ENCODE measurements at places on chromosomes 2 and 18.

DNA sequence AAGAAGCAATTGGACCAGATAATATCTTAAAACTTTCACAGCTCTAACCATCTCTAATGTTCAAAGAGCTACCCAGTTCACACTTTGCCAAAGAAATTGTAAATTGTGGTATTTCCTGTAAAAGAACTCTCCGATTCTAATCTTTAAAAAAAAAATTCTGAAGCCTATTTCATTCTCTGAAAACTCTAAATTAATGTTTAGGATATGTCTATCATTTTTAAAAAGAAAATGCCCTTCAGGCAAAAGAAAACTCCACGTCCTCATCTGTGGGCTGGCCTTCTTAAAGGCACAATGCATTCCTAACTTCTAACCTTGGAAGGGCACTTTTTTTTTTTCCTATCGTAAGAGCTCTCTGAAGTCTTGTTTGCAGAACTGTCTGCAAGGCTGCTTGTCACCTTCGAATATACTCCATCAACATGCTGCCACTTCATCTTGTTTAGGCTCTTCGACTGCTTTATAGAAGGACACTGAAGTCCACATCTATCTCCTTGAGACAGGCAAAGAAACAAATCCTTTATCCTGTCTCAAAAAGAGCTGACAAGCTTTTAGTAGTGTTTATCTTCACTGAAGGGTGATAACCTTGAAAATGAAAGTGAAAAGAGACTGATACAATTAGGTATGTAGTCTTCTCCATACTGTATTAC, 124.3 kb upstream of the SLC39A10 start:
- DNase-seq = peak; percentile 18

- DNase-seq = peak; percentile 95
These were observed 63.3 kb upstream of the ALPP start for GRCh38 chr2:232315049-232315922.

DNA sequence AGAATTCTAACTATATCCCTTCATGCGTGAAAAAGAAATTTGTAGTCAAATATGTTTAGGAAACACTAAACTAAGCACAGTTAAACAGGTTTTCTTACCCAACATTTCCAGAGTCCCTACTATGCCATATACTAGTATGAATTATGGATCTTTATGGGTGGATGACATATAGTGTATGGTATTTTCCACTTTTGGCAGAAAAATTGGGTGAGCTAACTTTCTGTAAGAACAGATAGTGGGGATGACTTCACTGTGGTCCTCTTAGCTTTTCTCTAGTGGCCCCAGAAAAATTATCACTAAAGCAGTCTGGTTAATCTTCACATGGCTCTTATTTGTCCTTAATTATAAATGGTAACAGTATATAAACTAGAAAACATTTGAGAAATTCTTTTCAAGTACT, 240.0 kb upstream of the GULP1 start:
- DNase-seq = no peak

DNA sequence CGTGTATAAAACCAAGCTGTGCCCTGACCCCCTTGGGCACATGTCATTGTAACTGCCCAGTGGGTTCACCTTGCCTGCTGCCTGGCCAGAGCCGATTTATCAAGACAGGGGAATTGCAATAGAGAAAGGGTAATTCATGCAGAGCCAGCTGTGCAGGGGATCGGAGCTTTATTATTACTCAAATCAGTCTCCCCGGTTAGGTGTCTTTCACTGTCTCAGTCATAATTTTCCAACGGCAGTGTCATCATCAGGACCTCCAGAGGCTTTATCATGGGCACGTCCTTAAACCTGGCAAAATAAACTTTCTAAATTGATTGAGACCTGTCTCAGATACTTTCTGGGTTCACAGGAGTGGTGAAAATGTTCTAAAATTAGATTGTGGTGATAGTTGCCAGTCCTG, 29.6 kb upstream of the PGAP1 start:
- no peak for DNase-seq

- DNase-seq = no peak
These were observed 184.2 kb downstream of the KCNJ3 start for GRCh38 chr2:154882725-154883124.

- no peak for DNase-seq
These were observed 523.7 kb upstream of the DSEL start for GRCh38 chr18:68040198-68040597.

- no peak for DNase-seq
These were observed 485.2 kb downstream of the EIPR1 start for GRCh38 chr2:2892378-2892777.

- DNase-seq = no peak
These were observed 31.5 kb downstream of the CPO start for GRCh38 chr2:206970589-206971360.
